Naive thymus-derived CD8-positive, alpha-beta T cell (primary cell): ENCODE measurements at places on chromosomes 3 and 15. TPM values are rescaled to one million over a fixed set of nuclear protein-coding genes. Genes with fewer than 3 reads are reported as not detected.

The IQCF5 gene
- not detected for total RNA-seq

DNA sequence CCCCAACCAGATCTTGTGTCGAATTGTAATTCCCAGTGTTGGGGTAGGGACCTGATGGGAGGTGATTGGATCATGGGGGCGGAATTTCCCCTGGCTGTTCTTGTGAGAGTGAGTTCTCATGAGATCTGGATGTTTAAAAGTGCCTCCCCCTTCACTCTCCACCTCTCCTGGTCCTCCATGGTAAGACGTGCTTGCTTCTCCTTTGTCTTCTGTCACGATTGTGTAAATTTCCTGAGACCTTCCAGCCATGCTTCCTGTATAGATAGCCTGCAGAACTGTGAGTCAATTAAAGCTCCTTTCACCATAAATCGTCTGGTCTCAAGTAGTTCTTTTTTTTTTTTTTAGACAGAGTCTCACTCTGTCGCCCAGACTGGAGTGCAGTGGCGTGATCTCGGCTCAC is 42.3 kb downstream of the NR1D2 start:
- no peaks in the 10 kb centered on the region for H3K27me3 ChIP-seq
- H3K36me3 ChIP-seq, result no peaks in the 10 kb centered on the region
- H3K27ac ChIP-seq, result no peak overlapping the region
- no peak for DNase-seq

- no peak for DNase-seq
- H3K27ac ChIP-seq, result peak overlapping the region; percentile 52
- H3K36me3 ChIP-seq, result no peaks in the 10 kb centered on the region
- no peaks in the 10 kb centered on the region for H3K27me3 ChIP-seq
- peaks cover 25% of the 10 kb centered on the region for H3K4me1 ChIP-seq
- peak overlapping the region; percentile 96 for H3K4me3 ChIP-seq
These were observed 4.1 kb downstream of the FOXP1 start for GRCh38 chr3:71579326-71579934.

- no peak for DNase-seq
- H3K27ac ChIP-seq, result no peak overlapping the region
- H3K36me3 ChIP-seq, result peaks cover 27% of the 10 kb centered on the region
These were observed 11.0 kb upstream of the C15orf61 start for GRCh38 chr15:67509918-67510317.

The IGSF11 gene
- total RNA-seq, result 0.78 TPM

- no peaks in the 10 kb centered on the region for H3K27me3 ChIP-seq
- H3K36me3 ChIP-seq, result peaks cover 7% of the 10 kb centered on the region
- H3K4me1 ChIP-seq, result no peaks in the 10 kb centered on the region
These were observed 27.7 kb upstream of the MFSD1 start for GRCh38 chr3:158773845-158774830.

- no peak overlapping the region for H3K4me3 ChIP-seq
- no peak for DNase-seq
- no peaks in the 10 kb centered on the region for H3K36me3 ChIP-seq
- H3K27ac ChIP-seq, result no peak overlapping the region
These were observed 208.5 kb downstream of the CLSTN2 start for GRCh38 chr3:140143367-140144069.

The GOLGA8F gene
- total RNA-seq, result not detected

DNA sequence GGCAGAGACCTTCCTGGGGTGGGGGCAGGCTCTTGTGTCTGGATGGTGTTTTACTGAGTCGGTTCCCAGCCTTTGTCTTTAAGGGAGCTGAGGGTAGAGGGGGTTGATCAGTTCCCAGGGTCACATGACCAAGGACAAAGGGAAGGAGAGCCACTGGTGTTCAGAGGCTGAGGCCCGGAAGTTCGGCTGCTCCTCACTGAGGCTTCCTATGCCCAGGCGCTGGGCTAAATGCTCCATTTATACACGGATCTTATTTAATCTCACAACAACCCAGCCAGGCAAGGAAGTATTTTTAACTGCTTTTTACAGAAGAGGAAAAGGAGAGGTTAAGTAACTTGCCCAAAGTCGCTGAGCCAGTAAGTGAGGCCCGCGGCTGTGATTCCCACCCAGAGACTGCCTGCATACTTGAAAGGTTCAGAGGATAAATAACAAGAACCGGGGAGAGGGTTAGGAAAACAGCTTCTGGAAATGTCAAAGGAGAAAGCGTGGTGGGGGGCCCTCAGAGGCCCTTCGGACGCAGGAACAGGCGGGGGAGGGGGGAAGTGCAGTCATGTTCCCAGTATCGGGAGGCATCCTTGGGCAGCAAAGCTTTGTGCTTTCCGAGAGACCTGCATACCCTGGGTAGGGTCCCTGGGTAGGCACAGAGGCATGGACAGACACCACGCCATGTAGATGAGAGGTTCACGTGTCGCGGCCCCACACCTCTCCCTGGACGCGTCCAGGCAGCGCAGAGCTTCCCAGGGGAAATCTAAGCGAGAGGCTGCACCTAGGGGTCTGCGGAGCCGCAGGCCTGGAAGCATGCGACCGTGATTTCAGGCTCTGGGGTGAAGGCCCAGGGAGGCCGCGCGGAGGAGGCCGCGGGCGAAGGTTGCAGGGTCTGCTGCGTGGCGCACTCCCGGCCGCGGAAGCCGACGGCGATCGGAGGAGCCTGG is 21.3 kb downstream of the EPHB3 start:
- H3K27me3 ChIP-seq, result peaks cover 27% of the 10 kb centered on the region
- H3K4me1 ChIP-seq, result peaks cover 11% of the 10 kb centered on the region
- no peak overlapping the region for H3K27ac ChIP-seq
- DNase-seq, result no peak

DNA sequence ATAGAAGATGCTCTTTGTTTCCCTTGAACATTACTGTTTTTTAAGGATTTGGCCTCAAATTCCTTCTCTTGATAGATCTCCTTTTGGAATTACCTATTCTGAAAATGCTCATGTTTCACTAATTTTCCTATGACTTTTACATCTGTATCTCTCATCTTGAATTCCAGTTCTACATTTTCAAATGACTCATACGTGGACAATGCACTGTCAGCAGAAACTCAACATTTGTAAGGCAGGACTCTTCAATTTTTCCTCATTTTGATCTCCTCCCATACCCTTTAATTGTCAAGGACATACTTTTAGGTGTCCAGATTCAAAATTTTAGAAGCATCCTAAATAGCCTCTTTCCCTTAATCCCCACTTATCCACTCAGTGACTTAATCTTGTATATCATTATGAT is 341.0 kb upstream of the RASGRP1 start:
- H3K4me3 ChIP-seq, result no peak overlapping the region
- H3K36me3 ChIP-seq, result peaks cover 8% of the 10 kb centered on the region
- DNase-seq, result no peak
- peaks cover 14% of the 10 kb centered on the region for H3K27me3 ChIP-seq
- no peaks in the 10 kb centered on the region for H3K4me1 ChIP-seq
